ENCODE measurements at places on chromosomes 2 and 18. TPM values are rescaled to one million over a fixed set of nuclear protein-coding genes. Genes with fewer than 3 reads are reported as not detected.

Gene TRIM43B
- not detected for total RNA-seq

Gene CCDC121
- 5.6 TPM for total RNA-seq

Gene STPG4
- total RNA-seq, result 0.33 TPM

Gene BMP10
- total RNA-seq, result not detected

Gene UGT1A5
- not detected for total RNA-seq

Gene CGREF1
- total RNA-seq, result 0.31 TPM

Gene SP100
- total RNA-seq, result 2.3 TPM

Gene DYSF
- total RNA-seq, result 1.6 TPM

Gene FLACC1
- 0.69 TPM for total RNA-seq

Gene ATP8B1
- total RNA-seq, result 21.9 TPM

Gene POLR1B
- total RNA-seq, result 31.4 TPM

Gene COL4A4
- 0.44 TPM for total RNA-seq

Gene B3GNT7
- total RNA-seq, result 6.5 TPM

Gene IL1R2
- total RNA-seq, result not detected

Gene NAT8
- total RNA-seq, result not detected

Gene CERS6
- 32.5 TPM for total RNA-seq

Gene STRADB
- total RNA-seq, result 48.2 TPM

Gene COLEC12
- 0.55 TPM for total RNA-seq

Gene SERPINB3
- not detected for total RNA-seq

Gene RAPGEF4
- 11.9 TPM for total RNA-seq

Gene CHRND
- not detected for total RNA-seq

Gene ALPP
- total RNA-seq, result not detected

Gene ANKRD53
- total RNA-seq, result 5.4 TPM

Gene UPP2
- not detected for total RNA-seq

Gene MYOM1
- 1.1 TPM for total RNA-seq

Gene SATB2
- total RNA-seq, result 4.7 TPM

Gene ZSWIM2
- not detected for total RNA-seq

Gene RPRM
- 3.1 TPM for total RNA-seq

Gene BOLL
- 0.22 TPM for total RNA-seq

Gene SERPINB11
- total RNA-seq, result not detected

Gene TGFA
- total RNA-seq, result 3.0 TPM

Gene GPR155
- total RNA-seq, result 0.74 TPM

Gene SIX3
- total RNA-seq, result not detected

Gene ZNF385B
- total RNA-seq, result 5.5 TPM

Gene PSMA8
- total RNA-seq, result 0.29 TPM

Gene AQP12B
- total RNA-seq, result not detected

Gene RND3
- 40.3 TPM for total RNA-seq
